NCI-H1417 (cell line): ENCODE measurements at places on chromosomes 2 and 18.
A peak's percentile ranks its signal among the peaks of the same experiment; 100 is the strongest.

DNA sequence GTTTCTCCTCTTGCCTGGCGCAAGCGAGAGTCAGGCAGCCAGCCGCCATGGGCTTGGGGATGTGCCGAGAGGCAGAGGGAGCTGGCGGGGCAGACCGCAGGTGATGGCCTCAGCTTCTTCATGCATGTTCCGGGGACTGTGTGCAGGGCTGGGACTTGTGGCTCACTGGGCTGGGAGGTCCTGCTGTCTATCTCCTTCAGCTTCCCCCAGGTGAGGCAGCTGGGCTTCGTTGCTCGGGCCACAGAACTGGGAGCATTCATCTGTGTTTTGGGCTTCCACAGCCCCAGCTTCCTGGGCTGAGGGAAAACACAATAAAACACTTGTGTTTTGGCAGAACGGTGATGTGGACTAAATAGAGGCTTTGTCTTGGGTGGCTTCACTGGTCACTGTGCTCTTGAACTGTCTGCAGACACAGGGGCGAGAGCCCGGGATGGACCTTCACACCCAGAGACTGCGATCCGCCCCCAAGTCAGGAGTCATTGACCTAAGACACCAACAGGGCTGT, 93.5 kb downstream of the DYSF start:
- DNase-seq: no peak

GRCh38 chr2:216695401-216695821, at the start of gene IGFBP5:
Gene IGFBP5 (minus strand): TSS chr2:216695549. CDS start chr2:216694775, 774 bp downstream.
- peak; percentile 71 for DNase-seq

DNA sequence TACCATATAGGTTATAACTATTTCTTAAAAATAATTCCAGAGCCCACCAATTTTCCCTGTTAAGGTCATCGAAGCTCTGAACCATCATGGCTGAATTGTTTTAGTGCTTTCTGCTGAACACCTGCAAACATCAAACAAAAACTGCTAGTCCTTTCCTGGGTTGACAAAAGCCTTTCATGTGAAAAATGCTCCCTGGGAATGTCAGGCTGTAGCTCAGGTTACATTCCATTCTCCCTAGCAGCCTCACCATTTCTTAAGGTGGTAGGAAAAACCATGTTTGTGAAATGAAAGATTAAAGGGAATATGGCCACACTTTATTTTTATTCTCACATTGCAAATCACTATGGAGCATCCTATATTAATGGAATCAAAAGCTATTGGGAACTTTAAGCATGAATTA, 5.7 kb downstream of the TCF4 start:
- DNase-seq: peak; percentile 24

DNA sequence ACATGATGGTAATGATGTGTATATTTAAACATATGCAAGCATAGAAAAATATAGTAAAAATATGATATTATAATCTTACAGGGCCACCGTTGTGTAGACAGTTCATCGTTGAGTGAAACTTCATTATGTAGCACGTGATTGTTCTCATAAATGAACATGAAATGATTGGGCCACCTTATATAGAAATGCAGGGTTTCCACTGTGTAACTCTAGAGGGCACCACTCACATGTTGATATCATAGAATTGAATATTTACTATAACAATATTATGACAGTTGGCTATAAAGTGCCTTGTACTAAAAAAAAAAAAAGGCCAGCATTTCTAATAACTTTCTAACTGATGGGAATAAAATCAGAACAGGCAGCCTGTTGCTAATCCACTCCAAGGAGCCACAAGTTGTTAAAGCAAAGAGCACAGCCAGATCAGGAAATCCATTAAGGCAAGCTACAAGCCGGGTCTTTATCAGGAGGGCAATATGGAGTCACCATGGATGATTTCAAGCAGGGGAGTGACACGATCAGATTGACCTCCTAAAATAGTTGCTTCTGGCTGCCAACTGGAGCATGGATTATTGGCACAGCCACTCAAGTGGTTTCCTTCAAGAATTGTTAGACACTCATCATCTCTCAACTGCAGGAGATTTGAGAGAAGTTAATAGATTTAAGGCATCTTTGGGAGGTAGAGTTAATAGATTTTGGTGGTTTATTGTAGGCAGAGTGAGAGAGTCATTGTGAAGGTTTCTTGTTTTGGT, 16.7 kb downstream of the IL1F10 start:
- peak; percentile 6 for DNase-seq

DNA sequence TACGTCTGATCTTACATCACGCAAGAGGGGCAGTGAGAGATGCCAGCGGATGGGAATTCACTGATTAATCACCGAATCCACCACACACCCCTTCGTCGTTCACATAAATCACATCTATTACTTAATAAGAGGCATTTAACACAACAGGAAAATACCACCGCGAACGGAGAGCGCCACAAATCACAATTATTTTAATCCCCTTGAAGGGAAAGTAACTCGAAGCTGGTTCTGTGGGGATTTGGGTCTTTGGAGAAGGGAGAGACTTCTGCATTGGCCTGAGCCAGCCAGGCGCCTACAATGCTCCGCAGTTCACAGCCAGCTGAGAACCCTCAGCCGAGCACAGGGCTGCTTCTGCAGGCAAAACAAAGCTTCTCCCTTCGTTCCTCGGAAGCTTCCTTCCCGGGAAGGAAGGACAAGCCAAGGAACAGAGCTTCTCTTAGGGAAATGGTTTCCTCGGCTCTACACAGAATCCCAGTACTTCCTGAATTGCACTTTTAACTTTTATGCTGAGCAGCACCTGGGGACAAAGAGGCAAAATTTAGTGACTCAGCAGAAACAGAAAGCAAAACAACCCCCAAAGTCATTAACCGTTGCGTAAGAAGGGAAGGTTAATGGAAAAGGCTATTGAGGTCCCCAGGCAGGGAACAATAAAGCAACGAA, at the start of gene LRP1B:
Gene LRP1B (minus strand): TSS at position 7 of the 660 bp plus-strand sequence. CDS start 287 bp downstream, outside the sequence.
- DNase-seq: no peak

DNA sequence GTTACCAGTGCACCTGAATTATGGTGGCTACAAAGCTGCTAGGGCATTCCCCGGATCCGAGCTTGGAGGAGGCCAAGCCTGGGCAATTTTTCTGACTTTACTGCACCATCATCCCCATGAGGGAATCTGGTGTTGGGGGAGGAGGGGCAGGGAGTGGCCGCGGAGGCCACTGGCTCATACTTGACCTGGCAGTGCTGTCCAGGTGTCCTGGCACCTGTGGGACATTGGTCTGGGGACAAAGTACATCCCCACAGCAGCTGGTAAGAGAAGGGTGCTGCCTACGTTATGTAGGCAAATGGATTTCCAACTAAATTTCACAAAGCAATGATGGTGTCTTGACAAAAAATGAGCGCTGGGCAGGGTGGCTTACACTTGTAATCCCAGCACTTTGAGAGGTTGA, 48.3 kb downstream of the KLHL29 start:
- DNase-seq: no peak
